WTC11 (cell line): ENCODE measurements at places on chromosomes 3 and 15.

GRCh38 chr3:182618981-182619591 is 174.2 kb upstream of the ATP11B start:
- DNase-seq, result no peak

- no peak for DNase-seq
Measured at GRCh38 chr3:184953401-184953800, 141.4 kb downstream of the VPS8 start.

DNA sequence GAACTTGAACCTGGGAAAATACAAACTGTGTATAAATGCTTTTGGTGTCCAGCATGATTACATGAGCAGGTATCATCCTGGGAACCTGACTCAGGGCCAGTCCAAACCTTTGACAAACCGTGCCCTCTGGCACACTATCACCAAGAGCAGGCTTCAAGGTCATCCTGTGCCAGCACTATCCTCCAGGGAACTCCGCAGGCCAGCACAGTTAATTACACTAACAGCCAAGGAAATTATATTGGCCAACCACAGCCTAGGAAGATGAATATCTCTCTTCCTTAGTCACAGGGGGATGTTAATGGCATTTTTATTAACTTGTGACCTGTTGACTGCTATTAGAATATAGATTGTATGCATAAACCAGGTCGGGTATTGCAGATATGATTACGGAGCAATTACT is 262.0 kb downstream of the TUSC7 start:
- DNase-seq, result no peak

- no peak for DNase-seq
Measured at GRCh38 chr3:120416868-120417267, 33.9 kb downstream of the FSTL1 start.
